ENCODE measurements at places on chromosomes 3 and 15. TPM values are rescaled to one million over a fixed set of nuclear protein-coding genes. Genes with fewer than 3 reads are reported as not detected.

Gene ZNF770
- 12.2 TPM for total RNA-seq

Gene SLC28A1
- total RNA-seq: not detected

Gene MB21D2
- total RNA-seq: 5.8 TPM

Gene CILP
- total RNA-seq: 0.23 TPM

Gene MASP1
- not detected for total RNA-seq

Gene ATP2C1
- 36.4 TPM for total RNA-seq

Gene NDN
- total RNA-seq: 0.10 TPM

Gene PYGO1
- total RNA-seq: 5.6 TPM

Gene PIERCE2
- 2.5 TPM for total RNA-seq

Gene DLL4
- total RNA-seq: 1.4 TPM

Gene ARGFX
- total RNA-seq: not detected

Gene PCNP
- total RNA-seq: 106 TPM

Gene ATP2B2
- total RNA-seq: 0.11 TPM

Gene HHLA2
- total RNA-seq: 0.08 TPM

Gene CSPG5
- total RNA-seq: 1.2 TPM

Gene P3H2
- 24.9 TPM for total RNA-seq

Gene DUOXA2
- not detected for total RNA-seq

Gene UROC1
- total RNA-seq: not detected

Gene PLCB2
- 0.72 TPM for total RNA-seq

Gene ROPN1B
- total RNA-seq: not detected

Gene CD200R1L
- not detected for total RNA-seq

Gene IL12A
- 1.1 TPM for total RNA-seq

Measured in A549 treated with GW870086 at 1 μM for 4 hours (cell line).